B cell (primary cell): ENCODE measurements at places on chromosomes 7 and 10.

- peak overlapping the region; percentile 14 for H3K27ac ChIP-seq
- peaks cover 75% of the 10 kb centered on the region for H3K4me1 ChIP-seq
- no peaks in the 10 kb centered on the region for H3K36me3 ChIP-seq
- no peaks in the 10 kb centered on the region for H3K27me3 ChIP-seq
- peak; percentile 49 for DNase-seq
- H3K4me3 ChIP-seq = no peak overlapping the region
These were observed 121.2 kb downstream of the FAM107B start for GRCh38 chr10:14653271-14654161.

DNA sequence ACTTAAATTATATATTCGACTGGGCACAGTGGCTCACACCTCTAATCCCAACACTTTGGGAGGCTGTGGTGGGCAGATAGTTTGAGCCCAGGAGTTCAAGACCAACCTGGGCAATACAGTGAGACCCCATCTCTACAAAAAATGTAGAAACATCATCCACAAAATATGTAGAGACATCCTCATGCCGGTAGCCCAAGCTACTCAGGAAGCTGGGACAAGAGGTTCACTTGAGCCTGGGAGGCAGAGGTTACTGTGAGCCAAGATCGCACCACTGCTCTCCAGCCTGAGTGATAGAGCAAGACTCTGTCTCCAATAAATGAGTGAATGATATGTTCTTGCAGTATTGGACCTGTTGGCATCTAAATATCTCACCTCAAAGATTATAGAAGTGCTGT, 22.6 kb upstream of the TNS3 start:
- peaks cover 30% of the 10 kb centered on the region for H3K4me1 ChIP-seq
- no peak for DNase-seq
- H3K36me3 ChIP-seq = no peaks in the 10 kb centered on the region
- H3K27me3 ChIP-seq = no peaks in the 10 kb centered on the region
- no peak overlapping the region for H3K4me3 ChIP-seq

DNA sequence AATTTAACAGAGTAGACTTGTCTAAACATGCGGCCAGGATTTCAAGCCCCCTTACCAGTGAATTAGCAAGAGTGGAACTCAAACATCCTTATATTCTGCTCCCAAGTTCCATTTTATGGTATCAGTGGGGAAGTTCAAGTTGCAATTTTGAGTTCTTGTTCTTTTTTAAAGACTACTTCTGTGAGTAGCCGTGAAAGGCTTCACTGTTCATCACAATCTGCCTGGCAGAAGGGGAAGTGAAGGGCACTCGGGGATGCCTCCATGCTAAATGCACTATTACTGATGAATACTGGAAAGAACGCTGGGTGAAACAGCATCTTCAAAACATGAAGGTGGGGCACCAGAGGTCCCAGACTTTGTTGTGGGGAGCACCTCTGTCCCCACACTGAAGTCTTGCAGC, 22.4 kb upstream of the FGL2 start:
- H3K4me3 ChIP-seq = no peak overlapping the region
- DNase-seq = no peak
- H3K36me3 ChIP-seq = no peaks in the 10 kb centered on the region
- no peaks in the 10 kb centered on the region for H3K4me1 ChIP-seq
- no peak overlapping the region for H3K27ac ChIP-seq

GRCh38 chr10:103893817-103894216, 24.2 kb downstream of the STN1 start:
- H3K4me1 ChIP-seq = no peaks in the 10 kb centered on the region
- no peak overlapping the region for H3K27ac ChIP-seq
- H3K36me3 ChIP-seq = peaks cover 11% of the 10 kb centered on the region

GRCh38 chr10:133400624-133401424, 6.9 kb downstream of the MTG1 start:
- peaks cover 20% of the 10 kb centered on the region for H3K4me1 ChIP-seq
- no peak overlapping the region for H3K27ac ChIP-seq
- DNase-seq = peak; percentile 41
- no peaks in the 10 kb centered on the region for H3K27me3 ChIP-seq
- no peak overlapping the region for H3K4me3 ChIP-seq

GRCh38 chr10:132281915-132282666, 25.7 kb downstream of the STK32C start:
- H3K4me1 ChIP-seq = no peaks in the 10 kb centered on the region
- no peak overlapping the region for H3K4me3 ChIP-seq
- H3K36me3 ChIP-seq = no peaks in the 10 kb centered on the region
- no peak for DNase-seq
- no peaks in the 10 kb centered on the region for H3K27me3 ChIP-seq
- no peak overlapping the region for H3K27ac ChIP-seq

- H3K4me3 ChIP-seq = no peak overlapping the region
- no peak for DNase-seq
- H3K27ac ChIP-seq = no peak overlapping the region
- no peaks in the 10 kb centered on the region for H3K36me3 ChIP-seq
- H3K27me3 ChIP-seq = no peaks in the 10 kb centered on the region
These were observed 24.4 kb downstream of the C10orf90 start for GRCh38 chr10:126646110-126646509.

DNA sequence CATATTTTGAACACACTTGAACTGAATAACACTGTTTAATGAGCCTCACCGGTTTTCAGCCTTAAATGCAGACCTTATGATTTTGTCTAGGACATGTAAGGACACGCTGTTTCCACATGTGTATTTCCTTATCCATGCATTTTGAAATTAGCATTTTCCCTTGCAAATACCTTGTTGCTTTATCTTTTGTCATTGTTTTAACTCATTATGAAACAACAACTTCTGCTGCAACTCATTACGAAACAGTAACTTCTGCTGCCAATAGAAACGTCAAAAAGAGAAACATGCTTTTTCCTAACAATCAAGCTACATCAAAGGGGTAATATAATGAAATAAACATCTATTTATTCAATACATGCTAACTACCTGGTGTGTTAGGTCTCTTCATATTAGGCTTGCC, 322.0 kb downstream of the AGMO start:
- no peak overlapping the region for H3K4me3 ChIP-seq
- H3K36me3 ChIP-seq = no peaks in the 10 kb centered on the region
- DNase-seq = no peak
- H3K27me3 ChIP-seq = no peaks in the 10 kb centered on the region
- no peaks in the 10 kb centered on the region for H3K4me1 ChIP-seq
- no peak overlapping the region for H3K27ac ChIP-seq

GRCh38 chr7:22082553-22082885, 136.8 kb upstream of the CDCA7L start:
- no peaks in the 10 kb centered on the region for H3K36me3 ChIP-seq
- peak overlapping the region; percentile 23 for H3K27ac ChIP-seq
- no peak for DNase-seq
- H3K27me3 ChIP-seq = peaks cover 7% of the 10 kb centered on the region
- peak overlapping the region; percentile 73 for H3K4me3 ChIP-seq
- H3K4me1 ChIP-seq = peaks cover 14% of the 10 kb centered on the region

DNA sequence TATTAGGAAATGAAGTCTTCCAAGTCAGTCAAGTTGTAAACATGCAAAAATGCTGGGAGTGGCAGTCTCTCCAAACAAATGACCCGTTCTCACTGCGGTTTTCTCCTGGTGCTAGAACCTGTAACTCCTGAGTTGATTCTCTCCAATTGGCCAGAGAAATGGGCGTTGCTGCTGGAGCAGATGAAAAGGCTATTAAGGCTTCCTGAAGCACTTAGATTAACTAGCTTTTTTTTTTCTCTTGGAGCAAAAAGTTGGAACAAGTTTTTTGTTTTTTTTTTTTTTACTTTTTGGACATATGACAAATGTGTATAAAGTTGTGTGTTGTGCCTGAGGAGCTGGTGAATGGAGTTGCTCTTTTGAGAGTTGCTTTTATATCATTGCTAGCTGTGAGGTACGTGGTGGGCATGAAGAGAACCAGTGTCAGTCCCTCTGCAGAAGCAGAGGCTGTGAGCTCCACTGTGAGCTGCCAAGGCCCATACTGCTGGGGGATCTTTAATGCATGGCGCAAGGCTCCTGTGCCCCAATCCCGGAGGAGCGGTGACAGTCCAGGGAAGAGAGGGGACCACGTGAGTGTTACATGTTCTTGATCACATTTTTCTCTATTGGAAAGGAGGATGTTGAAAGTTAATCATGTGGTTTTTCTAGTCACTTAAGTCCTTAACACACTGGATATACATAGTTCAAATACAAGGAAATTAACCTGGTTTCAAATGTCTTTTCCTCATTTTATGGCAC, 393.6 kb upstream of the GALNT17 start:
- no peaks in the 10 kb centered on the region for H3K36me3 ChIP-seq
- peaks cover 3% of the 10 kb centered on the region for H3K4me1 ChIP-seq
- no peak overlapping the region for H3K27ac ChIP-seq
- H3K27me3 ChIP-seq = no peaks in the 10 kb centered on the region

DNA sequence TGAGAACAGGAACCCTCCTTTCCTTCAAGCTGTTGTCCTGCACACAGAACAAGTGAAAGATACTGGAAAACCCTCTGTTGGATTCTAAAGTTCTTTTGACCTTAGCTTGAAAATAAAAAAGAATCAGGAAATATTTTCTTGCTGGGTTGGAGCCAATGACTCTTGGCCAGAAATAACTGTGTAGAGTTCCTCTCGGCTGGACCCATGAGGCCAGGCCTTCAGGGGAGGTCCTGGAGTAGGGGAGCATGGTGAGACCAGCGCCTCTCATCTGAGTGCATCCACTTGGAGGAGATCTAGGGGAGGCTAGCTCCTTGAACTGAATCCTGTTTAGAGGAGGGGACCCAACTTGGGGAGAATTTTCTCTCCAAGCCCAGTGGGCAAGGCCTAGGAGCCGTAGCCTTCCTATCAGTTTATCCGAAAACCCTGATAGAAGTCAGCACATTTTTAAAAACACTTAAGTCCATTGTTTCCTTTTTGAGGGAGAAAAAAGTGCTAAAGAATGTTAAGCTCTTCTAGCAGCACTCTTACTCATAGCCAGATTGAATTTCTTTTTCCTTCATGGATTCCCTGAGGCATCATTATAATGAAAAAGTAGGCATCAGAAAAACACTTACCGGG, 635.7 kb upstream of the ANKRD30A start:
- no peak for DNase-seq
- H3K36me3 ChIP-seq = no peaks in the 10 kb centered on the region
- no peak overlapping the region for H3K27ac ChIP-seq

DNA sequence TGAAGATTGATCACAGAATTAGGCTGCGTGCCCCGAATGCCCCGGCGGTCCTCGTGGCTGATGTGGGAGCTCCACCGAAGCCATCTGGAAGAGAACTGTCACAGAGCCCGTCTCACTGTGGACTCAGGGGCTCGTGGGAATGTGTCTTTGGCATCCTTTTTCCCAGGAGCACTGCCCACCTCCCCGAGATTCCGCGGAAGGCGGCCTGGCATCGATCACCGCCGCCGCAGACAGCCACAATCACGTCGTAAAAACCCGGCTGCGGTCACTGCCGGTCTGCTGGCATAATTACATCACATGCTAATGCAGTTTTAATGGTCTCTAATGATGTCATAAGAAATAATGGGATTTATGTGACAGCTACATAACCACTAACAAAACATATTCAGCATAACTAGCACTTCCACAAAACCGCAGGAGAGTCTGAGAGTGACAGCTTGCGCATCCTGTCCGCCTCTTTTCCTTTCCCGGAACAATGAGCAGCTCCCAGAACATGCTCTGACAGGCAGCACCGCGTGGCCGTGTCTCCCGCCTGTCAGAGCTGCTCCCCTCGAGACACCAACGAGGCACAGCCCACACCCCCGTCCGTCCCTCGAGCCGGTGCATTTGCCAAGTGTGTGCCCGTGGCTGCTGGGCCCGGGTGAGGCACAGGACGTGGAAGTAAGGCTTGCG, 490.0 kb downstream of the PTPRN2 start:
- H3K27me3 ChIP-seq = no peaks in the 10 kb centered on the region
- no peaks in the 10 kb centered on the region for H3K36me3 ChIP-seq
- no peak overlapping the region for H3K27ac ChIP-seq
- H3K4me3 ChIP-seq = no peak overlapping the region
- no peak for DNase-seq
- no peaks in the 10 kb centered on the region for H3K4me1 ChIP-seq

DNA sequence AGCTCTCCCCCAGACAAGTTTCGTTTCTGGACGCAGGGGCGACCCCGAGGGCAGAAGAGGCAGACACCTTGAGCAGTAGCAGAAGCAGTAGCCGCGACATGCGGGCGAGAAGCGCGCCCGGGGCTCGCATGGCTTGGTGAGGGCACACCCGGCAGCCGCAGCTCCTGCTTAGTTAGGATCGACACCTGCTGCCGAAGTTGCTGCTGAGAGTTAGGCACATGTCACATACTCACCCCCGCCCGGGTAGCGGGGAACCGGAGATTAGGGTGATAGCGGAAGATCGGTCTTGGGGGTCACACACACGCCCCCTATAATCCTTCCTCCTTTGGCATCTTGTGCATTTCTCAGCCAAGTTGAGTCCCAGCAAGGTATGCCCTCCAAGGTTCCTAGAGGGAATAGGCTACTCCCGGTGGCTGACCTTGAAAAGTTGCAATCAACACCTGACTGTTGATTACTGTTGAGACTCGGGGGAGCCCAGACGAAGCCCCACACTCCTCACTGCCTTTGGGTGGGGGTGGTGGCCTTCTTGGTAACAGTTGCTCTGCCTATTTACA, 668 bp downstream of the GPR37 start:
- H3K4me1 ChIP-seq = peaks cover 23% of the 10 kb centered on the region
- no peak overlapping the region for H3K4me3 ChIP-seq
- H3K27me3 ChIP-seq = no peaks in the 10 kb centered on the region
- DNase-seq = peak; percentile 21

GRCh38 chr7:17456541-17456940, 158.1 kb downstream of the AHR start:
- DNase-seq = no peak
- no peaks in the 10 kb centered on the region for H3K4me1 ChIP-seq
- no peak overlapping the region for H3K27ac ChIP-seq
- H3K36me3 ChIP-seq = no peaks in the 10 kb centered on the region
- no peaks in the 10 kb centered on the region for H3K27me3 ChIP-seq
- H3K4me3 ChIP-seq = no peak overlapping the region

- H3K36me3 ChIP-seq = no peaks in the 10 kb centered on the region
- H3K27ac ChIP-seq = no peak overlapping the region
- no peaks in the 10 kb centered on the region for H3K27me3 ChIP-seq
- no peaks in the 10 kb centered on the region for H3K4me1 ChIP-seq
- H3K4me3 ChIP-seq = no peak overlapping the region
These were observed 40.7 kb upstream of the AQP1 start for GRCh38 chr7:30870821-30871518.

DNA sequence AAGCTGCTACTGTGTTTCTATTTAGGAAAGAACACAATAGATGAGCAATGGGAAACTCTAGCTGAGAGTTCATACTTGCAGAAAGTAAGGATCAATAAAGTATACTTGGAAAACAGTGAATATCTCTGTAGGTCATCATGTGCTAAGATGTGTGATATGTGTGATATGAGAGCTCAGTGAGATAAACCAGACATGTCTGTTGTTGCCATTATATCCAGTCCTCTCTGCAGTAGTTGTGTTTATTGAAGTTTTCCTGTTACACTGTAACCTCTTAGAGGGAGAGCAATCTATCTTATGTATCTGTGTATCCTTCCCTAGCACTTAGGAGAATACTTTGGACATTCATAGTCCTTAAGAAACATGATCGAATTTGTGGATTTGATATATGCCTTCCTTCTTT, 19.1 kb downstream of the TRUB1 start:
- no peaks in the 10 kb centered on the region for H3K27me3 ChIP-seq
- no peak overlapping the region for H3K4me3 ChIP-seq
- H3K4me1 ChIP-seq = no peaks in the 10 kb centered on the region
- no peak overlapping the region for H3K27ac ChIP-seq
- peaks cover 12% of the 10 kb centered on the region for H3K36me3 ChIP-seq

- H3K27me3 ChIP-seq = no peaks in the 10 kb centered on the region
- H3K4me3 ChIP-seq = no peak overlapping the region
- no peaks in the 10 kb centered on the region for H3K36me3 ChIP-seq
- no peak for DNase-seq
- no peaks in the 10 kb centered on the region for H3K4me1 ChIP-seq
These were observed 301.6 kb downstream of the SNX13 start for GRCh38 chr7:17638727-17639126.

- peak; percentile 82 for DNase-seq
- H3K36me3 ChIP-seq = no peaks in the 10 kb centered on the region
- no peaks in the 10 kb centered on the region for H3K27me3 ChIP-seq
- H3K27ac ChIP-seq = peak overlapping the region; percentile 87
- peaks cover 65% of the 10 kb centered on the region for H3K4me1 ChIP-seq
These were observed 1.3 kb downstream of the LDB1 start for GRCh38 chr10:102118867-102119266.
